Immature natural killer cell (primary cell): ENCODE measurements at places on chromosomes 2 and 18.

DNA sequence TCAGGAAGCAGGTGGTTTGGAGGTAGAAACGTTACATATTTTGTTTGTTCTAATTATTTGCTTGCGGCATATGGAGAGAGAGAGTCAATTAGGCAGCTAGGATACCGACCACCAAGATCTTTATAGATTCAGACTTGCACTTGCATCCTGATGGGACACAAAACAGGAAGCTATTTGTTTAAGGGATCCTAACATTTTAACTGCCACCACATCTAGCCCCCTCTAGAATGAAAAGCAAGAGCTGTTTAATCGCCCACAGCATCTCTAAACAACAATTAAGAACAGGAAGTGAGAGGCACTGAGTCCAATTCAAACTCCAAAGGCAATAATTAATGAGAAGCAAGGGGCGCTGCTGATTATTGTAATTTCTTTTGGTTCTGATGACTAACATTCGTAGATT, 182.0 kb upstream of the LINC00305 start:
- no peak overlapping the region for H3K27ac ChIP-seq
- no peaks in the 10 kb centered on the region for H3K36me3 ChIP-seq
- no peaks in the 10 kb centered on the region for H3K4me1 ChIP-seq
- H3K27me3 ChIP-seq: no peaks in the 10 kb centered on the region
- DNase-seq: no peak

- no peaks in the 10 kb centered on the region for H3K36me3 ChIP-seq
- H3K4me3 ChIP-seq: peak overlapping the region; percentile 24
- H3K27ac ChIP-seq: peak overlapping the region; percentile 15
- H3K27me3 ChIP-seq: peaks cover 2% of the 10 kb centered on the region
- peaks cover 51% of the 10 kb centered on the region for H3K4me1 ChIP-seq
These were observed 38.3 kb downstream of the DHRS9 start for GRCh38 chr2:169107645-169108044.

DNA sequence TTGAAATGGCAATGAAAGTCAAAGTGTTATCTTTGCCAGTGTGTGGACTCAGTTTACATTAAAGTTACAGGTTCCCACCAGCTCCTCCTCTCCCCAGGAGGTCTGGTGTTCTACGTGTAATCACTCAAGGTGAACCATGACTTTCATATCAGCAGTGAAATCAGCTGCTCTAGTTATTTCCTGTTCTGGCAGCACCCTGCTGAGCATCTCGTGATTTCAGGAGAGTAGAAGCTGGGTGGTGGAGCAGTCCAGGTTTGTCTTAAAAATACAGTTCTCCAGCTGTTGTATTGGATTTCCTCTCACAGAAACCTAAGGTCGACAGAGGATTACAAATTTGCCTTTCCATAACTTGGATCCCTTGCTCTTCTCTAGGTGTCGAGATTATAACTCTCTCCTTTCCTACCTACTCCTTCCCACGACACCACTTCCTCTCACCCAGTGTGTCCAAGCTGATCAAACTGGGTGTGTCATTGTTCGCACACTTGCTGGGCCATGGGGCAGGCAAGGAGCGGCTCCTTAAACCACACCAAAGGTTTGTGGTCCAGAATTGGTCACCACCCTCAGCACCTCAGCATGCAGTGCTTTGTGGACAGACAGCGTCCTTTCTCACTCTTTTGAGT, 13.0 kb upstream of the ARHGAP25 start:
- peak; percentile 37 for DNase-seq
- H3K27me3 ChIP-seq: peaks cover 14% of the 10 kb centered on the region
- H3K27ac ChIP-seq: no peak overlapping the region

DNA sequence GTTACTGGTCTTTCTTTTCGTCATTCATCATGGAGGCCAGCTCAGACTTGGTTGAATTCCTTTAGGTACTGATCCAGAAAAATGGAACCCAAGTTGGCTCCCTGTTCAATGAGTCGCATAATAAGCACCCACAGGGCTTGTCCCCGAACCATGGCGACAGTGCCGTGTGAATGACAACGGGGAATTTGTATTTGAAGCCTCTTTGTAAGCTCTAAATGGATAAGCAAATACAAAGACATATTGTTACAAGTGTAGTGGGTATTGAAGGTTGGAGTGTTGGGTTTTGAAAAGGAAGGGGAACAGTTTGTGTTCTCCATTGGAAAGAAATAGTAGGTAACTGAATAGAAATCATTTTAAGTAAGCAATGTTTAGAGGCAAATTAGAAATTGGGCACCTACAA, 288.9 kb downstream of the SLC4A3 start:
- no peak overlapping the region for H3K4me3 ChIP-seq
- no peaks in the 10 kb centered on the region for H3K36me3 ChIP-seq
- H3K27ac ChIP-seq: no peak overlapping the region
- H3K27me3 ChIP-seq: no peaks in the 10 kb centered on the region

GRCh38 chr2:220458051-220458450, 830.6 kb downstream of the SLC4A3 start:
- H3K36me3 ChIP-seq: no peaks in the 10 kb centered on the region
- H3K27me3 ChIP-seq: no peaks in the 10 kb centered on the region
- no peaks in the 10 kb centered on the region for H3K4me1 ChIP-seq
- H3K27ac ChIP-seq: no peak overlapping the region
- DNase-seq: no peak
- no peak overlapping the region for H3K4me3 ChIP-seq

DNA sequence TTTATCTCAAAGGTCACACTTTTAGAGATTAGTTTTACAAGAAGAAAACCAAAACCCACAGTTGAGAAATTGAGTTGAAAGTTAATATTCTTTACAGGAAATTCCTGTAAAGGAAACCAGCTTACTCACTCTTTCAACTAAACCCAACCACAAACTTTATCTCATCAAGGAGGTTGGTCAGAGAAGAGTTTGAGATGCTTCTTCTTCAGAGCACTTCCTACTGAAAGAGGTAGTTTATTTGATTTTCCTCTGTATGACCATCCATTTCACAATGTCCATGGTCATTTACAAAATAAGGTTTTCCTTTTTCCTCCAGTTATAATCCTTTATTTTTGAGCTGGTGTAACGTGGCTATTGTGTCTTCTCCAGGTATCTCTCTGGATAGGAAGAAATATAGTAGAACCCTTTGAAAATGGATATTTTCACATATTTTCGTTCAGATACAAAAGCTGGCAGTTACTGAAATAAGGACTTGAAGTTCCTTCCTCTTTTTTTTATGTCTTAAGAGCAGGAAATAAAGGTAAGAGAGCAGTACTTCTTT, 4.5 kb upstream of the IL18RAP start:
- peak overlapping the region; percentile 98 for H3K27ac ChIP-seq
- H3K36me3 ChIP-seq: peaks cover 35% of the 10 kb centered on the region
- H3K4me1 ChIP-seq: peaks cover 77% of the 10 kb centered on the region
- H3K4me3 ChIP-seq: peak overlapping the region; percentile 94

- peaks cover 33% of the 10 kb centered on the region for H3K4me1 ChIP-seq
- H3K4me3 ChIP-seq: no peak overlapping the region
- peaks cover 8% of the 10 kb centered on the region for H3K27me3 ChIP-seq
- no peak for DNase-seq
- no peak overlapping the region for H3K27ac ChIP-seq
These were observed 570.2 kb upstream of the TNP1 start for GRCh38 chr2:217429981-217430500.

DNA sequence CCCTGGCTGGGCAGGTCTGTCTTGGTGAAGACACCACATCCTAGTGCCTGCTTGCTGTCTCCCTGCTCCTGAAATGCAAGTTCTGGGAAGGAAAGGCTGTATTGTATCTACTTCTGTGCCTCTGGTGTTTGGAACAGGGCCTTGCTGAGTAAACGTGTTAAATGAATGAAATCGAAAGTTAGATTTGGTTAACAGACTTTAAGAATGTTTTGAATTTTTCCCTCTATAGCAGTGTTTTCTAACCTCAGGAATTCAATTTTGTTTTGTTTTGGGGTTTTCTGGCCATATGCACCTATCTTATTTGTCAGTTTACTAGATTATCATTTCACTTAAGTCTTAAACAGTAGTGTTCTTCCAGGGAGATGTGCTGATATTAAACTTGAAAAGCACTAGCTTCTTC, 20.7 kb downstream of the FARP2 start:
- no peak for DNase-seq
- H3K27me3 ChIP-seq: no peaks in the 10 kb centered on the region
- no peak overlapping the region for H3K4me3 ChIP-seq
- no peaks in the 10 kb centered on the region for H3K4me1 ChIP-seq

- H3K27ac ChIP-seq: no peak overlapping the region
- H3K4me1 ChIP-seq: no peaks in the 10 kb centered on the region
- H3K27me3 ChIP-seq: peaks cover 3% of the 10 kb centered on the region
- no peak for DNase-seq
- H3K36me3 ChIP-seq: no peaks in the 10 kb centered on the region
- no peak overlapping the region for H3K4me3 ChIP-seq
These were observed 1487.0 kb downstream of the LRP1B start for GRCh38 chr2:140643761-140644187.

- DNase-seq: no peak
- H3K27ac ChIP-seq: no peak overlapping the region
- H3K36me3 ChIP-seq: peaks cover 4% of the 10 kb centered on the region
- H3K4me1 ChIP-seq: no peaks in the 10 kb centered on the region
- H3K27me3 ChIP-seq: peaks cover 4% of the 10 kb centered on the region
- H3K4me3 ChIP-seq: no peak overlapping the region
These were observed 49.5 kb downstream of the CCDC148 start for GRCh38 chr2:158407031-158407430.

GRCh38 chr18:57439609-57439968, 4.4 kb downstream of the ONECUT2 start:
- no peak for DNase-seq
- peaks cover 50% of the 10 kb centered on the region for H3K27me3 ChIP-seq
- H3K4me1 ChIP-seq: peaks cover 13% of the 10 kb centered on the region
- H3K36me3 ChIP-seq: no peaks in the 10 kb centered on the region
- H3K4me3 ChIP-seq: no peak overlapping the region

- H3K4me3 ChIP-seq: no peak overlapping the region
- DNase-seq: no peak
- H3K36me3 ChIP-seq: no peaks in the 10 kb centered on the region
- H3K27ac ChIP-seq: no peak overlapping the region
- peaks cover 7% of the 10 kb centered on the region for H3K27me3 ChIP-seq
These were observed 2.3 kb upstream of the EXOC6B start for GRCh38 chr2:72827966-72828646.
